IMR-90 (cell line): ENCODE measurements at places on chromosomes 5 and 9.
A peak's percentile ranks its signal among the peaks of the same experiment; 100 is the strongest.

- DNase-seq: no peak
Observed at GRCh38 chr9:114035221-114035844, 42.8 kb downstream of the AMBP start.

DNA sequence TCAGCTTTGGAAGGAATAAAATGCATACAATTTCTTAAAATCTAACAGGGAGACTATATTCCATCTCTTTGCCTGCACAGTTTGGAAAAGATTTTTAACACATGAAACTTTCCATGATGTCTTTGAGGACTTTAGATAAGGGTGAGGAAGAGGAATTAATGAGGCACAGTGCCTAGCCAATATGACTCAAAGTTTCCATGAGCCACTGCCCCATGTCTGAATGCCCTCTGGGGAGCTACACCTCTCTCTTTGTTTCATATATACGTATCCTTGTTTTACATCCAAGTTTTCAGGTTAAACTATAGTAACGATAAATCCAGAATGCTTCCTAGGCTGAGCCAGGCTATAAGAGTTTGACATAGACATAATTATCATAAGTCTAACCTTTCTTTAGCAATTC, 349.3 kb upstream of the TLE4 start:
- DNase-seq: no peak

- no peak for DNase-seq
Observed at GRCh38 chr5:76187386-76187785, 104.2 kb downstream of the SV2C start.

- no peak for DNase-seq
Observed at GRCh38 chr9:504921-505740, 290.5 kb downstream of the DOCK8 start.

GRCh38 chr9:124220946-124221451, 36.8 kb upstream of the NEK6 start:
- DNase-seq: peak; percentile 52

DNA sequence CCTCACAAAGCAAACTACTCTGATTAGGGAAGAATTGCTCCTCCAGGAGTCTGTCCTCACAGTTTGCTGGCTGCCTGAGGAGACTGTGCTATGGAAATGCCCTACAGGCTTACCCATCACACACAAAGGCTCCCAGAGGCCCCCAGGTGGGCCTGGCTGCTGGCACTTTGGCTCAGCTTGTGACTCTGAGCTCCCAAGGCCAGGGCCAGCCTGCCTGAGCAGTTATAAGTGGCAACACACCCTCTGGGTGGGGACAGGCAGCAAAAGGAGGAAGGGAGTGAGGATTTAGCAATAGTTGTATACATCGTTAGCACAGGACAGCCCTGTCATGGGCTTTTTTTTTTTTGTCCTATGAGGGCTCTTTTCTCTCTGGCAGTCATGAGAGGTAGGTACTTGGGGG, 103.5 kb downstream of the DAPK1 start:
- no peak for DNase-seq

- DNase-seq: no peak
Observed at GRCh38 chr5:57128325-57128724, 45.5 kb upstream of the GPBP1 start.

DNA sequence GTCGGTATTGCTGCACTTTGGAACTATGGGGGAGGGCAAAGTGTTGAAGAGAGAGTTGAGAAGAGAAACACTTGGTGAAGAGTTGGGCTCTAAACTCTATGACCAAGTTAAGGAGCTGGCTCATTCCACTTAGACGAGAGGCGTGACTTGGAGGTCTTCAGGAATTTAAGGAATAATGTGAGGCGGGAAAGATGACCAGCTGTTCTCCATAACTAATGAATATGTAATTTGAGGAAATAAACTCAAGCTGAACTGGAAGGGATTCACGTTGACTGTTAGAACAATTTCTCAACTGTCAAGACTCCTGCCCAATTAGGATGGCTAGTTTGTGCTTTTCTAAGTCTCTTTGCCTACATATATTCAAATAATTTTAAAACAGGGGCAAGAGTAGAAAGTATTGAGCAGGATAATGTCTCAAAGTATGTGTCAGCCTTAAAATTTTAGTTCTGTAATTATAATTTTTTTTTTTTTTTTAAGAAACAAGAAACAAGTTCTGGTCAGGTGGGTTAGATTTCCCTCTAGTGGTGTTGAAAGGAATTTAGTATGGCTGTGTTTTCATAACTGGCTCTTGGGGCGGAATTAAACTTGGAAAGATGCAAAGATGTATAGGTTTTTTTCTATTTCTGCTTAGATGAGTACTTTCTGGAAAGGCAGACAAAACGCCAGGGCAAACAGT, 33.4 kb downstream of the TMEM252 start:
- DNase-seq: peak; percentile 51

DNA sequence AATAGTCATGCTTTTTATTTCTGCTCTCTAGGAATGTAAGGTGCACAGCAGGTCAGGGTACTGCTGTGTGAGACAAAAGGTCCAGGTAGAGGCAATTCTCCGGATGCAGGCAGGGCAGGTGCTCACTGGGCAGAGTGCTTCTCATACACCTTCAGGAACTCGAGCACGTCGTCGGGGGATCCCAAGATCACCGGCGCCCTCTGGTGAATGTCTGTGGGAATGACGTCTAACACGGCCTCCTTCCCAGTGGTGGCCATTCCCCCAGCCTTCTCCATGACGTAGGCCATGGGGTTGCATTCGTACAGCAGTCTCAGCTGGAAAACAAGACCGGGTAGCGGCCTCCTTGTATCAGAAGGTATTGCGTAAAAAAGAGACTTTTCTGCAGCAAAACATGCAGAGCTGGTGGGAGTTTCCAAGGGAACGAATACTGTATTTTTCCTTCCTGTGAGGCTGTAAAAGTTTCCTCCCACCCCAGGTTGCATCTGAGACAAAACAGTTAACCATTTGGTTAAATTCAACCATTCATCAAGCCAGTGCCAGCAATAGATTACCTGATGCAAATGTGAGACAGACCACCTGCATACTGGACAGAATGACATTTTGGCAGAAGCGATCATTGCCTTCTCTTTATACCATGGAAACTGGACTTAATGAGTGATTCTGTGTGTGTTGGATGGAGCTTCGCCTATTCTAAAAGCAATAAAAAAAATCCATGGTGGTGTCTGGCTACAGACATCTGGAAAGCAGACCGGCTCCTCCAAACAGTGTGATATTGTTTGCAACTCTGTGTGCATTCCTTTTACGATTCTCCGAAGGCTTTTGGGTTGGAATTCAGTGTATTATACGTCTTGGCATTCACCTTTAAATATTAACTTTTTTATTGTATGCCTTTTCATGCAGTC, 9.9 kb upstream of the FBP2 start:
- DNase-seq: peak; percentile 61

GRCh38 chr5:16383544-16384052, 82.0 kb downstream of the ZNF622 start:
- no peak for DNase-seq

- DNase-seq: no peak
Observed at GRCh38 chr5:6493681-6494454, 45.2 kb downstream of the UBE2QL1 start.

GRCh38 chr5:56232538-56232937, 592 bp downstream of the ANKRD55 start:
- DNase-seq: no peak

GRCh38 chr5:73663860-73664240, 37.9 kb downstream of the ARHGEF28 start:
- DNase-seq: no peak

- DNase-seq: peak; percentile 23
Observed at GRCh38 chr5:111494355-111494999, 17.9 kb downstream of the STARD4 start.

GRCh38 chr5:73818357-73818756, 192.4 kb downstream of the ARHGEF28 start:
- DNase-seq: peak; percentile 90

DNA sequence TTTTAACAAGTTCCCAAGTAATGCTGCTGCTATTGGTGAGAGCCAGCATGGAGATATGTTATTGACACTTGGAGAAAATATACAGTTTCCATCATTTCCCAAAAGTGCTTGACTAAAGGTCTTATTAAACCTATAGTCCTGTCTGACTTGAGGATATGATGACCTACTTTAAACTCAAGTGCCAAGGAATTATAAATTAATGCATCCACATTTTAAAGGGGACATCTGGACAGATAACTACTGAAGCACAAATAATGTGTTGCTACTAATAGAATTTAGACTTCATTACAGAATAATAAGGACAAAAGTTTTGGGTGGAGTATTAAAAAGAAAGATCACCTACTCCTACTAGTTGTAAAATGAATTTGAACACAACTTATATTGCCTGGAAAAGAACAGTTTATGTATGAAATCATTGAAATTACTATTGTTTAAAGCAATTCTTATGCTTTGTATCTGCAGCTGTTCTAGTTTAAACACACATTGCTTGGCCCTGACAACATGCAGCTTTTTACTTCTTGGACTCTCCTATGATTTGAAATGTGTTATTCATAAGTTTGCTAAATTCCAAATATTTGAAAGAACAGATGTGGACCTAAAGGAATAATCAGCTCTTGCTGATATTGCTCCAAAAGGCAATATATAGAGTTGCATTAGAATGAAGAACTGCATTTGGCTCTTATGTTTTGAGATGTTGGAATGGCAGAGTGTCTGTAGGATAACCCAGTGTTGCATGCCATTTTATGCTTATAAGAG, 73.4 kb downstream of the SGCD start:
- peak; percentile 43 for DNase-seq

DNA sequence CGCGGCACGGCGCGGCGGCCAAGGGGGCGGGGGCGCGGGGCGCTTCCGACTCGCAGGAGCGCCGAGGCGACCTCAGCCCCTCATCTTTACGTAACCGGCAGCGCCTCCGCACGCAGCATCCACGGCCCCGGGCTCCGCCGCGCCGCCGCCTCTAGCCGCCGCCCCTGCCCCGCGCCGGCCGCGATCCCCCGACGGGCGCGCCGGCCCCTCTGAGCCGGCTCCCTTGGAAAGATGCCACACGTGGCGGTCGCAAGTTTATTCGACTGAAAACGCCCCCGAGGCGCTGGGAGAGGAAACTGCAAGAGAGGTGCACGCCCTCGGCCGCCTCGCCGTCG, 1.0 kb downstream of the KLF9 start:
- DNase-seq: no peak

DNA sequence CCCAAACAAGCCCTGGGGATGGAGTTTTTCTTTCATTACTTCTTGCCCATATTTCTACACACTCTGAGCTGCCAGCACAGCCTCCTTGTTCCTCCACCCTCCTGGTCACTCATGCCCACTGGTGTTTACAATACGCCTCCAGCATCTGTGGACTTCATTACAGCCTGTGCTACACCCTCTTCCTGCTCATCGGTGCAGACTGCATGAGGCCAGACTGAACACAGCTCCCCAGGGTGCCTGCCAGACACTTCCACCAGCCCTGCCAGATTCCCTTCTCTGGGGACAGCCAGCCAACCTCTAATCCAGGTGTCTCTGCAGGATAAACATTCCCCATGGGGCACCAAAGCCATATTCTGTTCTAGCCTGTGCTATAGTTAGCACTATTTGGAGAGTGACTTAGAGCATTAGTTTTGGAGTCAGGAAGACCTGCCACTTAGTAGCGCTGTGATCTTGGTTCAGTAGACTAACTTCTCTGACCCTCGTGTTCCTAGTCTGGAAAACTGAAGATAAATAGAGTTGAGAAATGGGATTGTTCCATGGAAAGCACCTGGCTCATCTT, 163.8 kb upstream of the KLF4 start:
- no peak for DNase-seq

DNA sequence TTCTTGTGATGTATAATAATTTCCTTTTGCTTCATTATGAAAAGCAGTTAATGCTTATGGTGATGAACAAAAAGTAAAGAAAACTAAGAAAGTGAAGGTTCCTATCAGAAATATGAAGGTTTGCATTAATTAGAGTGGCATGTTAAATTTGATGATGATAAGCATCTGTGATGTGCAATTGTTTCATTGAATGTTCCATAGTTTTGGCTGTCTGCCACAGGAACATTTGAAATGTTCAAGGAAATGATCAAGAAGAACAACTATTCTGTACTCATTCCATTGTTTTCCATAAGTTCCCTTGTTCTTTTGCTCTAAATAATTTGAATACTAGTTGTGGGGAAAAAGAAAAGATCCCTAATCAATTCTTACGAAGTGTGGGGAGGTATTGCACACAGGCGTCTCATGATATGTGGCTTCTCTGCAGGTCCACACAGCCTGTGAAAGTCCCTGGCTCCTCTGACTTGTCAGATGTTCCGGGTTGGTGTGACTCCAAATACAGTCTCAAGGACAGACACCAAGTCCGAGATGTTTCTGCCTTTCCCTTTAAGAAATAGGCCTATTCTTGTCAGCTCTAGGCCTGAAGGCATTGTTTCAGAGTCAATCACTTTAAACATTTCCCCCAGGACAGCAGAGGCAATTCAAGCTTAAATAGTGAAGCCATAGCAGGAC, 152.6 kb upstream of the MAST4 start:
- DNase-seq: no peak

DNA sequence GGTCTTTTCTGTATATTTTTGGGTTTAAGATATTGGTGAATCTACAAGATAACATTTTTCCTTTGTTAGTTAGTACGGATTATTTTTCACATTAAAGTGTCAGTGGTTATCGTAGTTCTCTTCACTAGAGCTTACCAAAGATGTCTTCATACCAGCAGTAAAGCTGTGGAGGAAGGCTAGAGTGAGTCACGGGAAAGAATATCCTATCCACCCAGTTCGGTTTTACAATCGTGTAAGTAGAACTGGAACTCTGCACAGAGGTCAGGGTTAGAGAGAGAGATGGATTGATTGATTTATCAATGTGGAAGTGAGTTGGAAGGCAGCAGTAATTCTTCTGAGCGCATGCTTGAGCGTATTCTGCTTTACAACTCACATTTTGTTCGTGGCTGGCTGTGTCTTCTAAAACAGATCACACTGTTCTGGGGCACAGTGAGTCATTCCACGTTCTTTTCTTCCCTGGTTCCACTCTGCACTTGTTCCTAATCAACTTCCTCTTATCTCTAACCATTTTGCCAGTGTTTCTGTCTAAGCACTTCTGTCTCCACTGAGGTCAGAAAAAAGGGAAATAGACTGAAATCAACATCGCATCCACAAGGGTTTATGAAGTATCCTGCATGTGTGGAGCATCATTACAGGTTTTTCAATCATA, 86.5 kb upstream of the ARRDC3 start:
- no peak for DNase-seq

GRCh38 chr9:88777498-88778312, 213.6 kb upstream of the S1PR3 start:
- peak; percentile 60 for DNase-seq

DNA sequence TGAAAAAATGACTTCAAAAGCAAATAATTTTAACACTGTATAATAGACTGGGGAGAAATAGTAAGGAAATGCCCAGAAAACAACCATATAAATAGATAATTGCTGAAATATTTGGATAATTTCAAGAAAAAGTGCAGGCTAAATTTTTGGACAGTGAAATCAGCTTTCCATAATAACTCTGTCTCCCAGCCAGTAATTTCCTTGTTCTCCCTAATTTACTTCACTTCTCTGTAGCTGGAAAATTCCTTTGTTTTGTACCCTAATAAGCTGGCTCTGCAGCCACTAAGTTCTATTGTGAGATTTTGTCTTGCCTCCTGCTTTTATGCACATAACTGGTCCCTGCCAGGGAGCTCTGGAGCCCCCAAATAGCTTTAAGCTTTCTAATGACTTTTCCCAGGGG, 27.7 kb downstream of the PRDM6 start:
- no peak for DNase-seq

- peak; percentile 90 for DNase-seq
Observed at GRCh38 chr9:99445371-99445891, 223.3 kb downstream of the SEC61B start.
